Heart left ventricle (tissue), 16 donors: ENCODE measurements at places on chromosomes 7 and 10. TPM values are rescaled to one million over a fixed set of nuclear protein-coding genes. Genes with fewer than 3 reads are reported as not detected.

DNA sequence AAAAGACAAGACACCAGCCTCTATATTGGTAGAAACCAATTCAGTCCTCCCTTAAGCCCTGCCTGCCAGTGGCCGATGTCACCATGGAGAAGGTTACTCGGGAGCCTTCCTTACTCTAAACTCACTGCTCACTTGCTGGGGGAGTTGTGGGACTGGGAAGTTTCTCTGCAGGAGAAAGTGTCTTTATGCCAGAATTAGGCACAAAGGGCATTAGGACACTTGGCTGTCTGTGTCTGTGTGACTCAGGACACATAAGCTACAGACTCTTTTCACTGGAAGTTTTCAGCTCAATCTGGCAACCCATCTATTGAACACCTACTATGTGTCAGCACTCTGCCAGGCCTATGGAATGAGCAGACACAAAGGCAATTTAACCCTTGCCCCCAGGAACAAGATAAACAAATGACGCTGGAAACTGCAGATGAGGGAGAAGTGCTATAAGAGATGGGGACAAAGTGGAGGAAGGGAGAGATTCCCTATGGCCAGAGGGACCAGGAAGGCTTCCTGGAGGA, 49.5 kb upstream of the CACUL1 start:
- no peak for DNase-seq
- H3K4me1 ChIP-seq = no peaks in the 10 kb centered on the region
- H3K36me3 ChIP-seq = no peaks in the 10 kb centered on the region

DNA sequence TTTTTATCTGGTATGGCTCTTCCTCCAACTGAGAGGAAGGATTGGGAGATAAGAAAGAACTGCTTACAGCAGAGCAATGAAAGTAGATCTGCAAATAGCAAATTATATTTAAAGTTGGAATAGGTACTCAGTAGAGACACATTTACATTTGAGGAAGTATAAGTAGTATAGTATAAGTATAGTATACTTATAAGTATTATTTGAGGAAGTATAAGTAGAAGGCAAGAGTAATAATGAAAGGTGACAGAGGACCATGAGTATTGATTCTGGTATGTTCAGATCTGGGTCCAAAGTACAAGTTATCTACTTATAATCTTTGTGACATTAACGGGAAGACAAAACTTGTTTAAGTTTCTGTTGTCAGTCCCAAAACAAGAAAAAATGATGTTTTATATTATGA, 527.6 kb upstream of the SORCS1 start:
- peaks cover 11% of the 10 kb centered on the region for H3K4me1 ChIP-seq
- no peaks in the 10 kb centered on the region for H3K36me3 ChIP-seq
- no peaks in the 10 kb centered on the region for H3K27me3 ChIP-seq
- no peak overlapping the region for H3K4me3 ChIP-seq
- H3K27ac ChIP-seq = no peak overlapping the region
- DNase-seq = no peak

DNA sequence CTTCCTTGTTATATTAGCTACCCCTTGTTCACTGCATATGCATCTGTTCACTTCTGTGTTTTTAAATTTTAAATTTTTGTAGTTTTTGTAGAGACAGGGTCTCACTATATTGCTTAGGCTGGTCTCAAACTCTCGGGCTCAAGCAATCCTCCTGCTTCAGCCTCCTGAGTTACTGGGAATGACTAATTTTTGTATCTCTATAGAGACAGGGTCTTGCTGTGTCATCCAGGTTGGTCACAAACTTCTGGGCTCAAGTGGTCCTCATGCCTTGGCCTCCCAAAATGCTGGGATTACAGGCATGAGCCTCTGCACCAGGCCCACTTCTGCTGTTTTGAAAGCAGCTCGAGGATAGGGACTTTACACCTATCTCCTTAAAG, 64.6 kb downstream of the PRTFDC1 start:
- no peak overlapping the region for H3K4me3 ChIP-seq
- H3K4me1 ChIP-seq = no peaks in the 10 kb centered on the region
- no peaks in the 10 kb centered on the region for H3K27me3 ChIP-seq
- DNase-seq = no peak

DNA sequence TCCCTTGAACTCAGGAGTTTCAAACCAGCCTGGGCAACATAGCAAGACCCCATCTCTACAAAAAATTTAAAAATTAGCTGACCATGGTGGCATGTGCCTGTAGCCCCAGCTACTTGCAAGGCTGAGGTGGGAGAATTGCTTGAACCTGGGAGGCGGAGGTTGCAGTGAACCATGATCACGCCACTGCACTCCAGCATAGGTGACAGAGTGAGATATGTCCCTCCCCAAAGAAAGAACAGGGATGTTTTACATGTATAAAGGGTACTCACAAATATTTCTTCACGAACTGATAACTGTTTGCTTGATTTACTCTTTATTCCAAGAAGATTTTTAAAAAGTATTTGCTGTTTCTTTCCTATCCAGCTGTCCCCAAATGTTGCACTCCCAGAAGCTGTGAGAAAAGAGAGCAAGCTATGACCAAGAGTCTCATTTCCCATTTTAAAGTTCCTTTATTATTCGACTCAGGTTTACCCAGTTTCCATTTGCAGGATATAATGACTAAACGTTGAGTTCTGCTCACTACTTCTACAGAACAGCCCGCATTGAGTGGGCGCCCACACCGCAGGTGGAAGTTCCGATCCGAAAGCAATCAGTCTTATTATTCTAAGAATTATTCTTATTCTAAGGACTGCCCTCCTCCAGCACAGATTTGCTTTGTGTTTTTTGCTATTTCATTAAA, 90.7 kb downstream of the APBB1IP start:
- DNase-seq = no peak
- H3K4me1 ChIP-seq = no peaks in the 10 kb centered on the region
- H3K27me3 ChIP-seq = no peaks in the 10 kb centered on the region
- no peak overlapping the region for H3K4me3 ChIP-seq
- H3K36me3 ChIP-seq = peaks cover 51% of the 10 kb centered on the region
- no peak overlapping the region for H3K27ac ChIP-seq

- H3K4me3 ChIP-seq = no peak overlapping the region
- no peaks in the 10 kb centered on the region for H3K27me3 ChIP-seq
Observed at GRCh38 chr7:157529768-157530560, 193.2 kb downstream of the DNAJB6 start.

- no peak overlapping the region for H3K27ac ChIP-seq
- no peak overlapping the region for H3K4me3 ChIP-seq
- no peaks in the 10 kb centered on the region for H3K4me1 ChIP-seq
- DNase-seq = no peak
- H3K27me3 ChIP-seq = no peaks in the 10 kb centered on the region
Observed at GRCh38 chr7:20892776-20893175, 106.1 kb upstream of the SP8 start.

DNA sequence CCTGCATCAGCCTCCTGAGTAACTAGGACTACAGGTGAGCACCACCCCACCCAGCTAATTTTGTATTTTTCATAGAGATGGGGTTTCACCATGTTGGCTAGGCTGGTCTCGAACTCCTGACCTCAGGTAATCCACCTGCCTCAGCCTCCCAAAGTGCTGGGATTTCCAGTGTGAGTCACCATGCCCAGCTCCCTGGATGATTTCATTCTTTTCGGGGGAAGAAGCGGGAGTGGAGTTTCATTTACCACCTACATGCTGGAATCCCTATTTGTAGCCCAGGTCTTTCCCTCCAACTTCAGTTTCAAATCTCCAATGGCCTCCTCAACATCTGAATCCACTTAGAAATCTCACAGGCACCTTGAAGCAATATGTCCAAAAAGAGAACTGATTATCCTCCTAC, 2.9 kb upstream of the BTRC start:
- H3K4me3 ChIP-seq = no peak overlapping the region
- H3K4me1 ChIP-seq = peaks cover 19% of the 10 kb centered on the region
- no peak for DNase-seq
- no peaks in the 10 kb centered on the region for H3K36me3 ChIP-seq
- no peak overlapping the region for H3K27ac ChIP-seq

DNA sequence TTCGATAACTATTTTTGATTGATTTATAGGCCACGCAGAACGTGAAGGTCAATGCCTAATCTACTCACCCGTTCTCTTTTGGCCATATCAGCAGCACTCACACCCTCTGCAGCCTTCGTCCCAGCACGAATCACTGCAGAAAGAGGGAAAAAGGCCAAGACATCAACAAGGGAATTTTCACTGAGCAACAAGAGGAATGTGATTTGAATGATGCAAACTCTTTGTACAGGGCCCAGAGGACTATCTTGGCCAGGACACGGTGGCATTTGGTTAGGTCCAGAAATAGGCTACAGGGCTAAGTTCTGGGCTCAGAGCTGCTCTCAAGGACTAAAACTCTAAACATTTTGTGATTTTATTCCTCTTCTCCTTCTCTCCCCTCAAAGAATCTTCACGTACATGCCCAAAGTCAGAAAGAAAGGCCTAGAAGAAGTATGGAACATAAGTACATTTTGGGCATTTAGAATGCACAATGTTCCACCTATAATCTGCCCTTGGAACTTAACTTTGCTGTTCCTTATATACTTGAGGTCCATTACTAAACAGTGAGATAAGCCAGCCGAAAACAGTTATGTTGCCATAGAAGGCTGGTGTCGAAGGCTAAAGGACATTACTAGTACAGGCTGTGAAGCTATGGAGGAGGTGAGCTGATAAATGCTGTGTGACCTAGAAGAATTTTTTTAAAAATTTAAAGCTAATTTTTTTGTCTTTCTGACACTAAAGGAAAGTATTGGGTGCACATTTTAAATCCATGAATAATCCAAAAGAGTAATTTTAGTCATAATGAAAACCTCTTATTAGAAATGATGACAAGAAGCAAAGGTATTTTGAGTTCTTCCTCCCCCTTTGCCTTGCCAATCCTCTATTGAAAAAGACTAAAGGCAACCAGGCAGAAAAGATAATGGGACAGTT, 20.0 kb downstream of the RBM28 start:
- H3K27me3 ChIP-seq = no peaks in the 10 kb centered on the region
- DNase-seq = no peak
- no peak overlapping the region for H3K4me3 ChIP-seq
- H3K36me3 ChIP-seq = no peaks in the 10 kb centered on the region
- H3K4me1 ChIP-seq = peaks cover 9% of the 10 kb centered on the region
- H3K27ac ChIP-seq = peak overlapping the region; percentile 78

Gene HOXA10
- not detected for total RNA-seq

- H3K4me3 ChIP-seq = no peak overlapping the region
- DNase-seq = no peak
- H3K4me1 ChIP-seq = peaks cover 3% of the 10 kb centered on the region
- H3K27ac ChIP-seq = peak overlapping the region; percentile 34
- peaks cover 16% of the 10 kb centered on the region for H3K36me3 ChIP-seq
Observed at GRCh38 chr10:90912174-90912573, 8.7 kb downstream of the ANKRD1 start.
